Lung (tissue), 17 donors: ENCODE measurements at places on chromosomes 1 and 21. TPM values are rescaled to one million over a fixed set of nuclear protein-coding genes. Genes with fewer than 3 reads are reported as not detected.

Gene FCRL4
- polyA plus RNA-seq, result not detected

Gene OLFM3
- polyA plus RNA-seq, result not detected

Gene OLFML2B
- 52.2 TPM for polyA plus RNA-seq

Gene NBPF20
- polyA plus RNA-seq, result 0.63 TPM

Gene HSD3B1
- polyA plus RNA-seq, result not detected

Gene S100A12
- polyA plus RNA-seq, result 1,191 TPM

Gene ZYG11B
- 6.9 TPM for polyA plus RNA-seq

Gene SLAMF8
- polyA plus RNA-seq, result 16.1 TPM

Gene OSCP1
- 17.8 TPM for polyA plus RNA-seq

Gene HAX1
- 168 TPM for polyA plus RNA-seq

DNA sequence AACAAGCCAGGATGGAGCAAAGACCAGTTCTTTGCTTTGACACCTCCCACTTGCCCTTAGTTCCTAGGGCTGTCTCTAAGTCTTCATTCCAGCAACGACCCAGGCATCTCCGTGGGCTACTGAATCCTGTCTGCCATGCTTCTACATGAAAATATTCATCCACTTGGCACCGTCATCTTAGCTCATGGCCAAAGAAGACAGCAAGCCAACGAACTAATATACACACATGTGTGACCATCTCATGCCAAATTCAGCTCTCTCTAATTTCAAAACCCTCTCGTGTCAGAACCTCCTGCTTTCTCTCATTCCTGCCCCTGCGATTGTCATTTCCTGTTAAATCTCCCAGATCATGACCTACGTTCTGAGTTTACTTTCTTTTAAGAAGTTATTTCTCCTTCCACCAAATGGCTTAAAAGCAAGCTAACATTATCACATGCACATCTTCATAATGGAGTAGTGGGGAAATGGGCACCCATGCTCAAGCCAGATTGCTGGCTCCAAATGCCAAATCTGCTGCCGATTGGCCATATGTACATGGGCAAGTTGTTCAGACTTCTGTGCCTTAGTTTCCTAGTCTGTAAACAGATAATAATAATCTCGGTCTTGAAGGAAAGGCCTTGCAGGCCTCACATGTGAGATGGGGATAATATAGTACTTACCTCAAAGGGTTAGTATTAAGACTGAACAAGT lies 373.4 kb downstream of the USH2A start:
- no peaks in the 10 kb centered on the region for H3K4me1 ChIP-seq
- H3K27ac ChIP-seq, result no peak overlapping the region
- no peak overlapping the region for H3K4me3 ChIP-seq

DNA sequence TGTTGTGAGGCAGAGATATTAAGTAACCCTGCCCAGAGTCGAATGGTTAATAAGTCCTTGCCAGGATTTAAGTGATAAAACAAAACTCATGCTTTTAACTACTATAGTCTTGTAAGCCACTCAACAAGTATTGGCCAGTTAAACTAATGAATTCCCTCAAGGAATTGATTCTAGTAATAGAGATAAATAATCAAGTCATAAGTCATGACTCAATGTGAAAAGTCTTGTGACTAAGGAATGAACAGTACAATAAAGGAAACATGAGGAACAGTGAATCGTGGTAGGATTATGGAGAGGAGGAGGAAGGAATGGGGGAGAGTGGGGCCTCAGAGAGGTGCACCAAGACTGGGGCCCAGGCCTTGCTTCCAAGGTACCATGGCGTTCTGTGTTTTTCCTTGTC lies 104.7 kb downstream of the FGGY start:
- H3K27me3 ChIP-seq, result no peaks in the 10 kb centered on the region
- no peak for DNase-seq
- no peak overlapping the region for H3K4me3 ChIP-seq
- H3K36me3 ChIP-seq, result no peaks in the 10 kb centered on the region

- H3K27me3 ChIP-seq, result no peaks in the 10 kb centered on the region
- no peak overlapping the region for H3K4me3 ChIP-seq
- H3K27ac ChIP-seq, result no peak overlapping the region
- DNase-seq, result no peak
- no peaks in the 10 kb centered on the region for H3K36me3 ChIP-seq
Observed at GRCh38 chr1:66400660-66401059, 133.3 kb upstream of the SGIP1 start.

- H3K27ac ChIP-seq, result no peak overlapping the region
- H3K4me1 ChIP-seq, result no peaks in the 10 kb centered on the region
- H3K27me3 ChIP-seq, result no peaks in the 10 kb centered on the region
- H3K36me3 ChIP-seq, result no peaks in the 10 kb centered on the region
Observed at GRCh38 chr1:64488862-64489261, 18.9 kb downstream of the CACHD1 start.

- peak overlapping the region; percentile 18 for H3K27ac ChIP-seq
- no peaks in the 10 kb centered on the region for H3K27me3 ChIP-seq
- H3K4me3 ChIP-seq, result no peak overlapping the region
- no peak for DNase-seq
- H3K4me1 ChIP-seq, result no peaks in the 10 kb centered on the region
Observed at GRCh38 chr1:58717979-58718378, 18.1 kb upstream of the MYSM1 start.

DNA sequence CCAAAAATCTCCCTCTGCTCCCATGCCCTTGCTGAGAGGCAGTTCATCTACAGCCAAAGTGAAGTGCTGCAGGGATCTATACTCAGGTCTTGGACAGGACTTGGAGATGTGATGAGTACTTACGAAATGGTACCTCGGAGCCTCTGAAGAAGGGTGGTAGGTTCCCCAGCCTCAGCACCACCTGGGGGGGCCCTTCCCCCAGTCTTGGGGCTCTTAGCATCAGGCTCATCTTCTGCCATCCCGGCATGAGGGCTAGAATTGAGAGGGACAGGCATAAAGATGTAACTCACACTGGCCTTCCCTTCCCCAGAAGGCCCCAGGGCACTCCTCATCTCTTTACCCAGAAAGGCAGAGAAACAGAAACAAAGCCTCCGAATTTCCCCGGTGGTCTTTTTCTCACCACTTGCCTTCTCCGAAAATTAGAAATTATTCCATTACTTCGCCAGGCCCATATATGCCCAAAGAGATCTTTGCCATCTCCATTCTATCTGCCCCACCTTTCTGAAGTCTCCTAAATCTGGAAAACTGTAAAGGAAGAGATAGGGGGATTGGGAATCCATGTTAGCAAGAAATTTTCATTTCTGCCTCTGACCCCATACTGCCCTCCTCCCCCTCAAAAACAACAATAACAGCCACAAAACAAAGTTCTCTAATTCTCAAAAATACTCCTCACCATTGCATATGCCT lies 827 bp downstream of the RFX5 start:
- no peaks in the 10 kb centered on the region for H3K27me3 ChIP-seq
- no peak overlapping the region for H3K27ac ChIP-seq
- peak overlapping the region; percentile 58 for H3K4me3 ChIP-seq
- DNase-seq, result peak; percentile 20

GRCh38 chr1:2874607-2875480 lies 73.4 kb upstream of the TTC34 start:
- DNase-seq, result peak; percentile 90
- H3K27ac ChIP-seq, result no peak overlapping the region
- H3K4me3 ChIP-seq, result no peak overlapping the region

DNA sequence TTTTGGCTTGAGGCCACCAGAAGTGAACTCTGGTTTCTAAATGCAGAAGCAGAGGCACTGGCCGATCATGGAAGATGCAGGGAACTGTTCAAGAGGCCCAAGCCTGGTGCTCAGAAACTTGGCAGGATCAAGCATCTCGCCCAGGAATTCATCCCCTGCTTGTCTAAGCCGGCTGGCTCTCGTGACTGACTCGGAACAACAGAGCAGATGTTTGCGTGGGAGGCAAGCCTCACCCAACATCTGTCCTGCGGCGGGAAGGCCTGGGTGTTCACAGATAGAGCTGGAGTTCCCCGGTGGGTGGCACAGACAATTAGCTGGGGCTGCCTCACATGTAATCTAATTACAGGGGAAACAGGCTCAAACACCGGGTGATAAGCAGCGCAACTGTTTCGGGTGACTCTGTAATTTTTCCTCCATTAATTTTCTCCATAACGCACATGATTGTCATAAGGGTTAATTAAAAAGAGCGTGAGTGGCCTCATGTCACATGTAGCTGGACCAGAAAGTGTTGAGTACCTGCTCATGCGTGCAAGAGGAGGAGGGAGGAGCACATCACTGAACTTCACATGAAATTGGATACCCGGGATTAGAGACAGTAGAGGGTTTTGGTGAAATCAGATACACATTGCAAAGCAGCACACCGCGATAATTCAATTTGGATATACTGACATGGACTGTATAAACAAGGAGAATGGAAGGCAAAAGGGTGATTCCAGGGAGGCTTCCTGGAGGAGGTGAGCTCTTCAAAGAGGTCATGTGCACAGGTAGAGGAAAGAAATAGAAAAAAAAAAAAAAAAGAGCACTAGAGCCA lies 180.0 kb downstream of the ETS2 start:
- H3K27ac ChIP-seq, result peak overlapping the region; percentile 61
- H3K4me3 ChIP-seq, result no peak overlapping the region
- H3K27me3 ChIP-seq, result no peaks in the 10 kb centered on the region

GRCh38 chr21:28805885-28806284 lies 186.8 kb downstream of the LTN1 start:
- H3K27ac ChIP-seq, result no peak overlapping the region
- DNase-seq, result peak; percentile 85
- H3K27me3 ChIP-seq, result no peaks in the 10 kb centered on the region
- H3K4me3 ChIP-seq, result no peak overlapping the region

DNA sequence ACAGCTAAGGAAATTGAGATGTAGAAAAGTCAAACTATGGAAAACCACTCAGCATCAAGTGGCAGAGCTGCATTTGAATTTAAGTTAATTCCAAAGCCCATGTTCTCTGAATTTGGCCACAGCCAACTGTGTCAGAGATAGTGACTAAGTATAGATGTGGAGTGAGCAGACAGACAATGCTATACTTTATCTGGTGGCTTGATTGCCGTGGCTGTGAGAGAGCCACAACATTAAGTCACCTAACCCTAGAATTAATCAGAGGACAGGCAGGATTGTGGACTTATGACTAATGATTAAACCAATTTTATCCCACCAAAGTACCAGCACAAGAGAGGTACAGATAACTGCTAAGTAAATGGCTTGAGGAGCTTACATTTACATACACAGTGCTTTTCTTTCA lies 209.8 kb downstream of the TPR start:
- H3K4me1 ChIP-seq, result no peaks in the 10 kb centered on the region
- H3K27me3 ChIP-seq, result no peaks in the 10 kb centered on the region
- H3K36me3 ChIP-seq, result no peaks in the 10 kb centered on the region
- H3K27ac ChIP-seq, result no peak overlapping the region
- DNase-seq, result no peak
- H3K4me3 ChIP-seq, result no peak overlapping the region

- DNase-seq, result peak; percentile 18
- peaks cover 51% of the 10 kb centered on the region for H3K4me1 ChIP-seq
- no peak overlapping the region for H3K27ac ChIP-seq
- H3K4me3 ChIP-seq, result no peak overlapping the region
- H3K27me3 ChIP-seq, result no peaks in the 10 kb centered on the region
Observed at GRCh38 chr1:183730107-183730724, 74.7 kb upstream of the RGL1 start.

- H3K27me3 ChIP-seq, result no peaks in the 10 kb centered on the region
- H3K4me3 ChIP-seq, result no peak overlapping the region
- no peaks in the 10 kb centered on the region for H3K4me1 ChIP-seq
- H3K36me3 ChIP-seq, result peaks cover 4% of the 10 kb centered on the region
- DNase-seq, result no peak
Observed at GRCh38 chr1:150352866-150353265, 11.1 kb upstream of the RPRD2 start.

- H3K27ac ChIP-seq, result no peak overlapping the region
- no peaks in the 10 kb centered on the region for H3K27me3 ChIP-seq
- no peaks in the 10 kb centered on the region for H3K36me3 ChIP-seq
- no peak for DNase-seq
- H3K4me3 ChIP-seq, result no peak overlapping the region
Observed at GRCh38 chr21:19440792-19441655, 1037.4 kb upstream of the TMPRSS15 start.

DNA sequence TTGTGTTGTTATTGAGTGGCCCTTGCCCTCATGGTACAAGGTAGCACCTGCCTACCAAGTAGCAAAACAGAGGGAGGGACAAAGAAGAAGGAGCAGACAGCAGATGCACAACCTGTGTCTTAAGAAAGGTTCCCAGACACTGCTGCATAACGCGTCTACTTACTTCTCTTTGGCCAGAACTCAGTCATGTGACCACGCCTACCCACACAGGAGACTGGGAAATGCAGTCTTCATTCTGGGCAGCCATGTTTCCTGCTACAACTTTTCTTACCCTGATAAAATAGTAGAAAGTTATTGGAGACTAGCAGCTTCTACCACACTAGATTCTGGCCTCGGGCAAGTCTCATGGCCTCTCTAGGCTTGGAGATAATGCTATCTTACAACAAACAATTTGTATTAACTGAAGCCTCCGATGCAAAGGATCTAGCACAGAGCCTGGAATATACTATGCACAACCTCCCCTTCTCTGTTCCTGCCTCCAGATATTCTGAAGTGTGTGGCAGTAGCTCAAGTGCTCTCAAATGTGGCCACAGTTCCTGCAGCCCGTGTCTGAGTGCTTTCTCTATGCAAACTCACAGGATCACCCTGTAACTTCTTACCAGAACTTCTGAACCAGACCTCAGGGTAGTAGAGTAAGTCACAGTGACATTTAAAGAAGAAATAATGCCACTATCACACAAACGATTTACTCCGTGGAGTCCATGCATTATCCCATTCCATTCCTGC lies 34.1 kb upstream of the BTG2 start:
- peak; percentile 78 for DNase-seq
- H3K4me3 ChIP-seq, result no peak overlapping the region
- no peaks in the 10 kb centered on the region for H3K36me3 ChIP-seq
- peak overlapping the region; percentile 36 for H3K27ac ChIP-seq
- H3K27me3 ChIP-seq, result no peaks in the 10 kb centered on the region
